ENCODE measurements at places on chromosomes 5 and 9.

DNA sequence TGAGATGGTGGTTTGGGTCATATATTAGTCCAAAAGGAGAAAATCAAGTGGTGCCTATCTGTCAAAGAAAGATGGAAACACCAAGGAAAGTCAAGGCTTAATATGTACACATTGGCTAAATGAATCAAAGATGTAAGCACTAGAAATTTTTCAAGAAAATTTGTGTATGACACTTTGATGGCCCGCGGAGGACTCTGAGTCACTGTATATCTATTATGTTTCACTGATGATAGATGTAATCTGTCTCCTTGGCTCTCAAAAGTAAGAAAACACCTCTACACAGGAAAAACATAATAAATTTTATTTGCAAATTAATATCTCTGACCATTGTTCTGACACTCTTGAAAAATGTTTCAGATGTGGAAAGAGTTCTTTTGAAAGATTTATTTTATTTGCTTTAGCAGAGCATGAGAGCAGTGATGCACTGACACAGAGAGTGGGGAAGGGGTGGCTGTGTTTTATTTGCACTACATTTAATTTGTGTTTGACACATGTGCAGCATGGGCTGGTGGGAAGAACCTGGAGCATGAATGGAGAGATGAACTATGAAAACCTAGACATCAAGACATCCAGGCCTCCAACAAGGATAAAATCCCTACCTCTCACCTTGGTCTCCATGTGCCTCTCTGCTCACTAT lies 180.8 kb upstream of the GAS1 start:
- DNase-seq = no peak

DNA sequence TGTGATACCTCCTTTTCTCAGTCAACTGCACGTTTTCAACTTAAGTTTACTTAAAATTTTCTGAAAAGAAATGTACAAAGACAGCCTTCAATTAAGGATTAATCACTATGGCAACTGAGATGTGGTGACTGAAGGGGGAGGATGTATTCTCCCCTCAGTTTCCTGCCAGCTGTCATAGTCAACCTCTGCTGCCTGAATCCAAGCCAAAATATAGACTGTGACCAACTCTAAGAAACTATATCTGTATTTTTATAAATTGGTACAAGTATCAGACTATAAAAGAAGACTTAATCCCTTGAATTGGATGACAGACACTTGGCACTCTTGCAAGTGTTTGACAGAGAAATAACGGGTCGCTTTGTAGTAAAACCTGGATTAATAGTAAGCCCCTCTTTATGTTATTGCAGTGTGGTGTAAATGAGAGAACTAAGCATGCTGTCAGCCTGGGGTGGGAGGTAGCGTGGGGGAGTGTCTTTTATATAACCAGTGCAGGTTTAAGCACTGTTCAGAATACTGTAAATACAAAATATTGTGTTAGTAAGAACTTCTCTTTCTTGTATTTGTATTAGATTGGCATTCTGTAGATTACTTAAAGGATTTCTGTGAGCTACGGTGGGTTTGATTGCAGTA lies 106.4 kb downstream of the ERCC6L2 start:
- peak; percentile 80 for DNase-seq

DNA sequence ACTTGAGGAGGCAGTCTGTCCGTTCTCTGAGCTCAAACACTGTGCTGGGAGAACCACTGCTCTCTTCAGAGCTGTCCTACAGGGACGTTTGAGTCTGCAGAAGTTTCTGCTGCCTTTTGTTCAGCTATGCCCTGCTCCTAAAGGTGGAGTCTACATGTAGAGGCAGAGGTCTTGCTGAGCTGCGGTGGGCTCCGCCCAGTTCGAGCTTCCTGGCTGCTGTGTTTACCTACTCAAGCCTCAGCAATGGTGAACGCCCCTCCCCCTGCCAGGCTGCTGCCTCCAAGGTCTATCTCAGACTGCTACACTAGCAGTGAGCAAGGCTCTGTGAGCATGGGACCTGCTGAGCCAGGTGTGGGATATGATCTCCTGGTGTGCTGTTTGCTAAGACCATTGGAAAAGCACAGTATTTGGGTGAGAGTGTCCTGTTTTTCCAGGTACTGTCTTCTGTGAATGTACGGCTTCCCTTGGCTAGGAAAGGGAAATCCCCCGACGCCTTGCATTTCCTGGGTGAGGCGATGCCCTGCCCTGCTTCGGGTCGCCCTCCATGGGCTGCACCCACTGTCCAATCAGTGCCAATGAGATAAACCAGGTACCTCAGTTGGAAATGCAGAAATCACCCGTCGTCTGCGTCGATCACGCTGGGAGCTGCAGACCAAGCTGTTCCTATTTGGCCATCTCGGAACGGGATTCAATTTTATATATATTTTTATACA lies 58.5 kb downstream of the CNTRL start:
- peak; percentile 75 for DNase-seq

DNA sequence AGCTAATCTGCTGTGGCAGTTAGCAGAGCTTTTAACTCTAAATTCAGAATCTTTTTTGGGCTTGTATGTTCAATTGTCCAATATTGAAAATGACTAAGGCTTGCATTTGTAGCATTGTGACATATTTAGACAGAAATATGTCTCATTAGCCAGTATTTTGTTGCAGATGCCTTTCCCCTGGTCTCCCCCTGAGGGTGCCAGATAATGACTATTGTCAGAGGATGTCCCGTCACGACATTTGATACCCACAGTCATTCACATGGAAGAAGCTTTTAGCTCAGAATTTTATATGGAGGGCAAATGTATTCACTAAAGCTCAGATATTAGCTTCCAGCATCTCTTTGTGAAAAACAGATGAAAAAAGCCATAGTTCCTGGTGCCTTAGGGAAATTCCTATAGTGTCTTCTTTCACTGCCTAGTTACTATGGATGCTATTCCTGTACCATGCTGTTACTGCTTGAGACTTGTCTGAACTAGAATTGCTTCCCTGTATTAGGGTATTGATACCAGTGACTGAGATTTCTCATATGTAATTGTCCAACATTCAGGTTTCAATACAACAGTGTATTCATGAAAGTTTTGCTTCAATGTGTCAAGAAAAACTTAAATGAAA lies 96.2 kb downstream of the CCDC192 start:
- DNase-seq = no peak

GRCh38 chr5:88741964-88742363 lies 141.0 kb downstream of the MEF2C start:
- DNase-seq = no peak

- DNase-seq = no peak
These were observed 29.4 kb upstream of the PURA start for GRCh38 chr5:140084541-140084940.

GRCh38 chr5:34844106-34844505 lies 5.1 kb downstream of the TTC23L start:
- DNase-seq = no peak

- no peak for DNase-seq
These were observed 184.4 kb upstream of the DMRT1 start for GRCh38 chr9:656926-657568.

GRCh38 chr5:120591911-120592310 lies 127.8 kb downstream of the PRR16 start:
- no peak for DNase-seq

- no peak for DNase-seq
These were observed 46.3 kb downstream of the UBE2QL1 start for GRCh38 chr5:6494939-6495338.

GRCh38 chr9:121249563-121249962 lies 18.4 kb upstream of the GSN start:
- no peak for DNase-seq

- DNase-seq = no peak
These were observed 535 bp downstream of the DOLPP1 start for GRCh38 chr9:129081388-129081904.

DNA sequence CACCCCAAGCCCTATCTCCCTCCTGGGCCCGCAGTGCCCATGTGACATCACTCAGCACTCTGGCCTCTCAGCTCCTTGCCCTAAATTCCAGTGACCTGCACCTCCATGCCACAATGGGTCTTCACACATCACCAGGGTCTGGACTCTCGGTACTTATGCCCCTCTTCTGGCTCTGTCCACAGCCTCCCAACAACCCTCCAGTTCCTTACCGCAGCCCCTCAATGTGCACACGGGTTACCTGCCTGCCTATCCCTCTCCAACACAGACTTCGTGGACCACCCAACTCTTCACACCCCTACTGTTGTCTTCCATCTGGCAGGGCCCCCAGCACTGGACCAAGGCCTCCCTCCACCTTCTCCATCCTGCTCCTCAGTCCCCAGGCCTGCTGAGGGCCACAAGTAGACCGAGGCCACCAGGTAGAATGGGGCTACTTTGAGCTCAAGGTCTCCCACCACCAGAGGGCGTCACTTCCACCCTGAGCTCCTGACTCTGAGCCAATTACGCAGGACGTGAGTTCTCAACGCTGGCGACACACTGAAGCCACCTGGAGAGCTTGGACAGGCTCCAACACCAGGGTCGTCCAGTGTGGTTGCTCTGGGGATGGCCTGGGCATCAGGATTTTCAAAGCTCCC lies 172.1 kb downstream of the GABBR2 start:
- no peak for DNase-seq

DNA sequence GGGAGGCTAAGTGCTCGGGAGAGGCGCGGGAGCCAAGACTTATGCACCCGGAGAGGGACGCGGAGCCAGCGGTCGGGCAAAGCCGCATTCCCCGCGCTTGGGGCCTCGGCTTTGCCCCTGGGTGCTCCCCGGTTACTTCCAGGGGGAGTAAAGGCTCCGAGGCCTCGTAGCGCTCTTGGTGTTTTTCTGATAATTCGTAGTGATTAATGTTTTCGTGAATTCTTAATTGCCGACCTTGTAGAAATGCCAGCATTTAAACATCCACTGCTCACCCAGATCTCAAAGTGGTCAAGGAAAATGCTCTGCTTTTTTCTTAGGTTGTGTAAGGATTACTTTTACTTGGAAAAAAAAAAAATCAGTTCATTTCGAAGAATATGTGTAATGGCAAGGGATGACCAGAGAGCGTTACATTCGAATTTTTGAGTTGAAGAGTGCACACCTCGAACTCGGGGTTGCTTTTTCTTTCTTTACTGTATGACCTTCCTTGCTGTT lies 654 bp upstream of the TUT7 start:
- no peak for DNase-seq

DNA sequence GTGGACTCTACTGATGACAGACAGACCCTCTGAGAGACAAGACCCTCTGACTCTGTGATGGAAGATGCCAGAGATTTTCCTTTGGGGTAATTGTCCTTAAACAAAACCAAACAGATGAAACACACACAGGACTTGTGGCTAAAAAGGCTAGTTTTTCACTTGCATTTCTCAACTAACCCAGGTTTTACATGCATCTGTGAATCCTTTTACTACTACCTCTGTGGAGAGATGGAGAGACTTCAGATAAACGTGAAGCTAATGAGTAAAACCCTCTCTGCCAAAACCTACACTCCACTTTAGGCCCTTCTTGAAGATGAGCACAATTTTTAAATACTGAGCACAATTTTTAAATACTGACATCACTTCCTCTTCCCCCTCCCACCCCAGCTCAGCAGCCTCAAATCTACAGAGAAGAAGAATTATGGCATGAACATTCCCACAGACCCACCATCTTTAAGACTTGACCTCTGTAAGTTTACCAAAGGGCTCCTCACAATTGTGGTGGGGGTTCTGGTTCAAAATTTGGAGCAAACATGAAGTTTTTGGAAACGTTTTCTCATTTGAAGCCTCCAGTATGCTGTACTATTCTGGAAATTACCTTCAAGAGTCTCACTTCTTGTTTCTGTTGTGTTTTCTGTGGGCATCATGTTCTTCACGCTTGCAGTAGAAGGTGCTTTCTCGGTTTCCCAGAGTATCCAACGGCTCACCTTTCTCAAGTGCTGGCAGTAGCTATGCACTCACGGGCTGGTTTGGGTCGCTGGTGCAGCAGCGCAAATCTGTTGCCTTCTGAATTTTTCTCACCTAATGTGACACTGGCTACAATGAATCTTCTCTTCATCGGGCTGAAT lies 42.7 kb downstream of the ACER2 start:
- no peak for DNase-seq

DNA sequence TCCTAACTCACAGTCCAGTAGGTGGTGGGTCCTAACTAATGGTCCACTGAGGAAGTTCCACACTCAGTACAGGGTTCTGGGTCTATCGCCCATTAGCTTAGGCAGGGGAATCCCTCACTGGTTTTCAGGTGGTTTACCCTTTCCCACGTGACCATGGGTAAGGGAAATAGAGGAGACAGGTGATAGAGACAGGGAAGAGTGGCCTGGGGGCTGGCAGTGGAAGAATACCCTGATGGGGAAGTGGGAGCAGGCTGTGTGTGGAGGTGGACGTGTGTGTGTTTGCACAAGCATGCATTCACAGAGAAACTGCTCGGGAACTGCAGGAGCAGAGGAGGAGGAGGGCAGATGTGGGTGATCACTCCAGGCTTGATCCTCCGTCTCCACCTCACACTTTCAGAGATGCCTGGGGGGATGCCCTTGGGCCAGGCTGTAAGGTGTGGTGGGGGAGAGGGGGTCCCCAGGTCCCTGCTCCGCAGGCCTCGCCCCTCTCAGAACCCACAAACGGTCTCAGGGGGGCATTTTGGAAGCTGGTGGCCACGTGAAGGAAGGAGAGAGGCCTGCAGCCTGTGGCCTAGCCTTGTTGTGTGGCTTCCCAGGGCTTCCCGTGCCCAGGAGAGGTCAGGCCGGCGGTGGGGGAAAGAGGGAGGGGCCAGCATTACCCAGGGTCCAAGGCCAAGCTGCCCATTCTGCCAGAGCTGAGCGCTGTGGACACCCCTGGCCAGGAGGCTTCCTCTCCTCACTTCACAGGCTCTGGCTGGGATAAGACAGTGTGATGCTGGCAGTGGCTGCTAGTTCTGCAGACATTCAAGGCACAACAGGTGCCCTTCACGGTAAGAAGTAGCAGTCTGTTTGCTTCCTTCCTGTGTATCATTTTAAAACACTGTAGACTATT lies 80.0 kb downstream of the OTULIN start:
- DNase-seq = no peak

- DNase-seq = no peak
These were observed 87.3 kb upstream of the SLC44A1 start for GRCh38 chr9:105157171-105157583.

GRCh38 chr5:142181547-142182163 lies 73.1 kb downstream of the NDFIP1 start:
- no peak for DNase-seq

- DNase-seq = no peak
These were observed 135.0 kb downstream of the OXCT1 start for GRCh38 chr5:41735213-41735612.

GRCh38 chr5:77518304-77518703 lies 26.2 kb upstream of the WDR41 start:
- no peak for DNase-seq

GRCh38 chr5:81397176-81397575 lies 3.2 kb upstream of the ACOT12 start:
- no peak for DNase-seq

- DNase-seq = no peak
These were observed 50.3 kb upstream of the SPTLC1 start for GRCh38 chr9:92165484-92165883.

- no peak for DNase-seq
These were observed 241.1 kb upstream of the KLF4 start for GRCh38 chr9:107730666-107731065.

- no peak for DNase-seq
These were observed 395.4 kb downstream of the EFNA5 start for GRCh38 chr5:107275333-107275732.

- no peak for DNase-seq
These were observed 5.3 kb downstream of the CAMK2A start for GRCh38 chr5:150284311-150284710.

- DNase-seq = no peak
These were observed 106.1 kb upstream of the STC2 start for GRCh38 chr5:173434270-173434669.

GRCh38 chr5:134553821-134554267 lies 28.4 kb downstream of the JADE2 start:
- DNase-seq = no peak

GRCh38 chr9:13279284-13280141 lies at the start of gene MPDZ:
Gene MPDZ (minus strand): TSS chr9:13279692. CDS start chr9:13250315, 29,377 bp downstream.
- DNase-seq = no peak

Data from CD8-positive, alpha-beta memory T cell (primary cell).